NCI-H69 (cell line): ENCODE measurements at places on chromosomes 4 and X.

GRCh38 chr4:123599920-123600810 is 203.6 kb downstream of the SPRY1 start:
- peak; percentile 80 for DNase-seq

DNA sequence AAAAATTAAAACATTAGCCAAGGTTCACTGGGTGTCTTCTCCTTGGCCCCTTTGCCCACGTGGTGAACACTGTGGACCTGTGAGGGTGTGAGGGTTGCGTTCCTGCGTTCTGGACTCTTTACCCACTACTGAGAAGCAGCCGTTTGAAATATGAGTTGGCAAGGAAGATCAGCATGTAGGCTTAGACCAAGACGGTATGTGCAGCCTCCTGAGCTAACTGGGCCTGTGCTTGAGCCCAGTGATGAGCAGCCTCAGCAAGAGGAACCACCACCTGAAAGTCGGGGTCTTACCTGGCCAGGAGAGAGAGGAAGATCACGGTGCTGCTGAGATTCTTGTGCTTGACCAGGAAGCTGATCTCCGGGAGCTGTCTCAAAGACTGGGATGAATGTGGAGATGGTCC is 19.5 kb downstream of the RGS12 start:
- DNase-seq = no peak

- DNase-seq = no peak
Observed at GRCh38 chrX:3526731-3527130, 180.3 kb upstream of the MXRA5 start.

DNA sequence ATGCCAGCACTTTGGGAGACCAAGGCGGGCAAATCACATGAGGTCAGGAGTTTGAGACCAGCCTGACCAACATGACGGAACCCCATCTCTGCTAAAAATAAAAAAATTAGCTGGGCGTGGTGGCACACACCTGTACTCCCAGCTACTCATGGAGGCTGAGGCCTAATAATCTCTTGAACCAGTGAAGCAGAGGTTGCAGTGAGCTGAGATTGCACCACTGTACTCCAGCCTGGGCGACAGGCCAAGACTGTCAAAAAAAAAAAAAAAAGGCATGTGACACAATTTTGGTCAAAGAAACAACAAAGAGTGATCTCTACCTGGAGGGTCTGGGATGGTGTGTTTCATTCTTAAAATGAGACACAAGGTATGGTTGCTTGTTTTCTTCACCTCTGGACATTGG is 188.2 kb upstream of the HS3ST1 start:
- no peak for DNase-seq

GRCh38 chr4:7983296-7983695 is 43.6 kb upstream of the AFAP1 start:
- DNase-seq = no peak

GRCh38 chr4:159104694-159105414 is 2.0 kb downstream of the RAPGEF2 start:
- peak; percentile 66 for DNase-seq

DNA sequence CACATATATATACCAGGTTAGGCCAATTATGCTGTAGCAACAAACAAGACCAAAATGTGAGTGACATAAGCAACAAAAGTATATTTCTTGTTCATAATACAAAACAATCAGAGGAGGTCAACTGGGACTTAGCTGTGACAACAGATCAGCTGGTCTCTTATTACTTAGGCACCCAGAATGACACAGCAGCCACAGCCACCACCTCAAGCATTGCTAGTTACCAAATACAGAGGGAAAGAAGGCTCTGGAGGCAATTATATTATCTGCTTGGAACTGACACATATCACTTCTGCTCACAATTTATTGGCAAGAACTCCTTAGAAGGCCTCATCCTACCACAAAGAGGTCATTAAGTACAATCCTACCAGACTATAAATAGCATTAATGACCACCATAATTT is 15.2 kb downstream of the ATOH1 start:
- DNase-seq = no peak

DNA sequence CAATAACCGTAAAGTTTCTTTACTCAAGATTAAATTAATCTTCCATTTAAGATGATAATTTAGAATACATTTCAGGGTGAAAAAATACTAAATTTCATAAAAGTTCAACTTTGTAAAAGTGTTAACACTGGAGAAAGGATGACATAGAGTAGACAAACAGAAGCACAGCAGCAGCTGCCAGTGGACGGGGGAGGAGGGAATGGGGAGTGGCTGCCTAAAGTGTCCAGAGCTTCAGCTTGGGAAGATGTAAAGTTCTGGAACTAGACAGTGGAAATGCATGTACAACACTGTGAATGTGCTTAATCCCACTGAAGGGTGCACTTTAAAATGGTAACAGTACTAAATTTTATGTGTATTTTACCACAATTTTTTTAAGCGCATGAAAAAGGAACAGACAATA is 39.9 kb downstream of the RELL1 start:
- peak; percentile 14 for DNase-seq

- DNase-seq = no peak
Observed at GRCh38 chrX:73903941-73904340, 340.9 kb downstream of the CHIC1 start.

GRCh38 chr4:113031212-113031611 is 18.2 kb upstream of the ANK2 start:
- peak; percentile 41 for DNase-seq

DNA sequence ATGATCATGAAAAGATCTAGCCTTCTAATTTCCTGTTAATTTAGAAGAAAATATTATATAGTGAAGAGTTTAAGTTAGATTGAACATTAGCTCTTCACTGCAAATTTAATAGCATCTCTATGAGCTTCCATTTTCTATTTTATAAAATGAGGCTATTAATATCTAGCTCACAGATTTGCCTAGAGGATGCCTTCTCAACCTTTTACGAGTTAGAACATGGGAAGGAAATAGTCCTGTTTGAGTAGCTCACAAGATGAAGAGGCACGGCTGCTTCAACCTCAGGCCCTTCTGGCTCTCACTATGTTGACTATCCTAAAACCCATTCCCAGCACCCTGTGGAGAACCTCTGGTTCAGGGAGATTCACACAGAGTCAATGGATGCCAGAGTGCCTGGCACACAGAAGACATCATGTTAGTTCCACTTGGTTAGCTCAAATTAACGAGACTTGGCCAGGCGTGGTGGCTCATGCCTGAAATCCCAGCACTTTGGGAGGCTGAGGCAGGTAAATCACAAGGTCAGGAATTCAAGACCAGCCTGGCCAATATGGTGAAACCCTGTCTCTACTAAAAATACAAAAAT is 97.9 kb upstream of the GUCY1A1 start:
- DNase-seq = no peak

- DNase-seq = no peak
Observed at GRCh38 chr4:72743078-72743477, 174.1 kb upstream of the ADAMTS3 start.

DNA sequence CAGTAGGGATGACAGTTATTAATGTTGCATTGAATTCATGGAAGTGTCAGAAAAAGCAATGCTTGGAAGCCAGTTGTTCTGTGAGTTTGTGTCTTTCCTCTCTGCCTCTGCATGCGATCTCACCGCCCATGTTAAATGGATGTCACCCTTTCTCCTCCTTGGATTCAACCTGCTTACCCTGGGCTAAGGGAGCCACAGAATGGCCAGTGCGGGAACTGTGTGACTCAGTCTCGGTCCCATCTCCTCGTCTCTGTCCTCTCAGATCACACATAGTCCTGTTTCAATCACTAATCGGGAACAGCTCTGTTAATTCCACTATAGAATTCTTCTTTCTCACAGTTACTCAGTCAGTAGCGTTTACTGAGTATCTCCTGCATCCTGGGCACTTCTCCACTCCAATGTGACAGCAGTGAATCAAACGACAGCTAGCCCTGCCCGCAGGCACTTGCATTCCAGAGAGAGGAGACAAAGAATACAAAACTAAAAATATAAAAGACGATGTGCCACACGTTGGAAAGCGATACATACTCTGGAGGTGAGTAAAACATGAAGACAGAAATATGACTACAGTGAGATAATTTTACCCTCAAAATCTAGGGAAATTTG is 53.6 kb upstream of the TLR3 start:
- no peak for DNase-seq

DNA sequence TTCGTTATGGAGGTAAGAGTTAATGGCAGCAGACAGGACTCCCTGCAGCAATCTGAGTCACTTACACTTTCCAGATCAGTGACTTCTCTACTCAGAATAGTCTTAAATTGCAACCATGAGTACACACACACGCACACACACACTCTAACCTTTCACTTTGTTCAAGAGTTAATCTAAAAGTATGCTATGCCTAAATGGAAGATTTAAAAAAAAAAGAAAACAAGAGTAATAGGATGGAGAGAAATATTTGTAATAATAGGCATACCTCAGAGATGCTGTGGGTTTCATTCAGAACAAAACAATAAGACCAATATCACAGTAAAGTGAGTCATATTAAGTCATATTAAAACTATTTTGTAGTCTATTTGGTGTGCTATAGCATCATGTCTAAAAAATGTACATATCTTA is 969.1 kb upstream of the PCDH10 start:
- no peak for DNase-seq

GRCh38 chr4:37601531-37601930 is 84.6 kb downstream of the RELL1 start:
- no peak for DNase-seq

DNA sequence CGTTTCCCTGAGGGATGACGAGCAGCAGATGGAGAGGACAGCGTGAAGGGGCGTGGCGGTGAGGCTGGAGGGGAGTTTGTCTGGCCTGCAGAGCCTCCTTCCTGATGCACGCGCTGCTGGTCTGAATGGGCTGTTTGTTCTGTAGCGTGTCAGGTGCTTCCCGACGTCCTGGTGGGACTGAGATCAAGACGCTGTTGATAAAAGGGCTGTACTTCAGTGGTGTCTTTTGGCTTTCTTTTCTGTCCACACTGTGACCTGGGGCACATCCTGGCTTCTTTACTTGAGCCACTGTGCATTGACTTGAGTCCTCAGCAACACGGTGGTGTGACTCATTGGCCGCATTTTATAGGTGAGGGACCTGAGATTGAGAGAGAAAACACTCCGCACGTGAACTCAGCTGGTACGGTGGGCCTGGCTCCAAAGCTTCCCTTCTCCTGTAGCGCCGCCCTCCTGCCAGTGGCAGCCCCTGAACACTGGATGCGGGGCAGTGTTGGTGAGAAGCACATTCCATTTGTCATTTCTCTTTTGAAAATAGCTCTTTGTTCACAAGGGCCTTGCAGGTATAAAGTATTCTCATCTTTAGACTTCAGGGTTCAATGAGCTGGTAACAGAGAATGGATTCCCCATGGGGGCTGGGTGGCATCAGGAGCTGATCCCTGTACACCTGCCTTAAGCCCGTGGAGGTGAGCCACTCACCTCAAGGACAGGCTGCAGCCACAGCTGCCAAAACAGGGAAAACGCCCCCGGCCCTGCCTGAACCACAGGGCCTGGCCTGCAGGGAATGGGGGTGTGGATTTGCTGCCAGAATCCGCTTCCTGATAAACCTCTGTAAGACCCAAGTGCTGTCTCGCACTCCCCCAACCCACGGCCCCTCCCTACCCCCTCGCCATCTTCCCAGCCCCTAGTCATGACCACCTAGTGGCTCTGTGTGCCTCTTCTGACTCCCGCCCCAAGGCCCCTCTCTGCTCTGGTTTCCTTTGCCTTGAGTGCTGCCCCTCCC is 29.2 kb downstream of the NSG1 start:
- DNase-seq = no peak

DNA sequence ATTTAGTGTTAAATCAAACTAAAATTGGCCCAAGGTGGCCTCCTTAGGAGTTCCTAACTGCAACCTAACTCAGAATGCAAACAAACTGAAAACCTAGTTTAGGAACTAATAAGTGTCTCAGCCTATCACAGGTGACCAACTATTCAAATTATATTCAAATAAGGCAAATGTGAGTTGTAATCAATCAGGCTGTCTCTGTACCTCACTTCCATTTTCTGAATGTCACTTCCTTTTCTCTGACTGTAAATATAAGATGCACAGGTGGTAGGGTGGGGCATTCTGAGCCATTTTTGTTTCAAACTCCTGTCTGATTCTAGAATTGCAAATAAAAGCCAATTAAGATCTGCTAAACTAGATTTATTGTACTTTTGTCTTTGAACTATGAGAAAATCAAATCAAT is 401.5 kb downstream of the PPP3CA start:
- peak; percentile 57 for DNase-seq

DNA sequence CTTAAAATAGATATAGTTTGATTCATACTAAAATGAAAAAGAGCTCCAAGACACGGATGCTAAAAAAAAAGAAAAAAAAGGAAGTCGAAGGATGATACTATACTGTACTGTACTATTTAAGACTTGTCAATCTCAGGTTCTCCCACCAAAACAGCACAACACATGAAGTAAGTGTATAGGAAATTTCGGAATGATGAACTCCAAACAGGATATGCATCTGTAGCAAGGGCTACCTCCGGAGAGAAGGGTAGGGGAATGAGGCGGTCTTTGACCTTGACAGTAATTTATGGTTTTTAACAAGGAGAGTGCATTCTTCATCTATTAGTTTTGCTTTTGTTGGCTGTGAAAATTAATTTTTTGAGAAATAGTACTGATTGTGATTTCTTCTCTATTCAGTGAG is 541 bp upstream of the FIP1L1 start:
- DNase-seq = peak; percentile 20

- peak; percentile 89 for DNase-seq
Observed at GRCh38 chr4:157300701-157301100, 80.2 kb downstream of the GRIA2 start.

GRCh38 chr4:118732591-118733330 is 47.6 kb downstream of the METTL14 start:
- no peak for DNase-seq

DNA sequence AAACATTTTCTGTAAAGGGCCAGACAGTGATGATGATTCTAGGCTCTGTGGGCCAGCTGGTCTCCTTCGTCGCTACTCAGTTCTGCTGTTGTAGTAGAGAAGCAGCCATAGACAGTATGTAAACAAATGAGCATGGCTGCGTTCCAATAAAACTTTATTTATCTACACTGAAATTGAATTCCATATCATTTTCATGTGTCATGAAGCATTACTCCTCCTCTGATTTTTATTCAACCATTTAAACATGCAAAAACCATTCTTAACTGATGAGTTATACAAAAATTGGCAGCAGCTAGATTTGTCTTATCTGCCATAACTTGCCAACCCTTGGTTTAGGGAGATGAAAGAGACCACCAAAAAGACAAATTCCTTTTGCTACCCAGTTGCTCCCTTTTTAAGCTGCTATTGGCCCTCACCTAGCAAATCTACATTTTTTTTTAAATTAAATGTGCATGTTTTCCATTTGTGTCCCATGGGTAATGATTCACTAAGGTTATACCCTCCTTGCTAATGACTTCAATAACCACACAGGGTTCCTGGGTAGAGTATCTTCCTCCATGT is 309.9 kb downstream of the DHX15 start:
- no peak for DNase-seq

GRCh38 chrX:110454336-110454735 is 95.7 kb downstream of the RTL9 start:
- DNase-seq = peak; percentile 19

GRCh38 chr4:139605516-139605915 is 49.5 kb upstream of the SETD7 start:
- DNase-seq = no peak

- no peak for DNase-seq
Observed at GRCh38 chrX:85203461-85203970, 40.1 kb downstream of the SATL1 start.

GRCh38 chrX:42128587-42128986 is 205.2 kb upstream of the CASK start:
- no peak for DNase-seq

- DNase-seq = no peak
Observed at GRCh38 chr4:101075536-101075935, 271.8 kb downstream of the PPP3CA start.
